Glutamatergic neuron (in vitro differentiated cells): ENCODE measurements at places on chromosomes 6 and 20.

DNA sequence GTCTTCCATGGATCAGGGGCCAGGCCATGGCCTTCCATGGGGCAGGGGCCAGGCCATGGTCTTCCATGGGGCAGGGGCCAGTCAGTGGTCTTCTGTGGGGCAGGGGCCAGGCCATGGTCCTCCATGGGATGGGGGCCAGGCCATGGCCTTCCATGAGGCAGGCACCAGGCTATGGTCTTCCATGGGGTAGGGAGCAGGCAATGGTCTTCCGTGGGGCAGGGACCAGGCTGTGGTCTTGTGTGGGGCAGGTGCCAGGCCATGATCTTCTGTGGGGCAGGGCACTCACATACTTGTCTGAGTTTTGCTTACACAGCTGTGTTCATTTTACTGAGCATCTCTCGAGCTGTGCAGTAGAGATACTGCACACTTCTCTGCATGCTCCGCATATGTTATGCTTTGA lies 57.3 kb upstream of the THBS2 start:
- DNase-seq: no peak

- peak; percentile 95 for DNase-seq
Measured at GRCh38 chr20:37880726-37881591, 22.0 kb upstream of the VSTM2L start.

- DNase-seq: peak; percentile 27
Measured at GRCh38 chr6:151160929-151161757, 78.6 kb upstream of the AKAP12 start.

- no peak for DNase-seq
Measured at GRCh38 chr20:10686356-10687133, 12.7 kb upstream of the JAG1 start.

GRCh38 chr6:158459726-158460125 lies 100.2 kb upstream of the TMEM181 start:
- DNase-seq: no peak

DNA sequence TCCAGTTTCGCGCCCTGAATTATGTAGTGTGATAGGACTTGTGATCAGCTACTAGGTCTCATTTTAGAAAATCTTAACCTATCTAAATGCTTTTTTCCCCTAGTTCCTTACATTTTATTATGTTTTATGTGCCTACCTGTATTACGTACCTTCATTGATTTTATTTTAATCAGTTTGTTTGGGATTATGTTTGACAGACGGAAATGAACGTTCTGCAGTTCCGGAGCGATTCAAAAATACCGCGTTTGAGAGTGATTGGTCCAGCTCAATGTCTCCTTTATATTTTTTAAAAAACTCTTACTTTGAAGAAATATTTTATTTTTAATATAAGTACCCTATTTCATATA lies 114.3 kb upstream of the BTN3A2 start:
- DNase-seq: no peak

- DNase-seq: peak; percentile 84
Measured at GRCh38 chr6:167825332-167826229, 1.1 kb upstream of the AFDN start.

DNA sequence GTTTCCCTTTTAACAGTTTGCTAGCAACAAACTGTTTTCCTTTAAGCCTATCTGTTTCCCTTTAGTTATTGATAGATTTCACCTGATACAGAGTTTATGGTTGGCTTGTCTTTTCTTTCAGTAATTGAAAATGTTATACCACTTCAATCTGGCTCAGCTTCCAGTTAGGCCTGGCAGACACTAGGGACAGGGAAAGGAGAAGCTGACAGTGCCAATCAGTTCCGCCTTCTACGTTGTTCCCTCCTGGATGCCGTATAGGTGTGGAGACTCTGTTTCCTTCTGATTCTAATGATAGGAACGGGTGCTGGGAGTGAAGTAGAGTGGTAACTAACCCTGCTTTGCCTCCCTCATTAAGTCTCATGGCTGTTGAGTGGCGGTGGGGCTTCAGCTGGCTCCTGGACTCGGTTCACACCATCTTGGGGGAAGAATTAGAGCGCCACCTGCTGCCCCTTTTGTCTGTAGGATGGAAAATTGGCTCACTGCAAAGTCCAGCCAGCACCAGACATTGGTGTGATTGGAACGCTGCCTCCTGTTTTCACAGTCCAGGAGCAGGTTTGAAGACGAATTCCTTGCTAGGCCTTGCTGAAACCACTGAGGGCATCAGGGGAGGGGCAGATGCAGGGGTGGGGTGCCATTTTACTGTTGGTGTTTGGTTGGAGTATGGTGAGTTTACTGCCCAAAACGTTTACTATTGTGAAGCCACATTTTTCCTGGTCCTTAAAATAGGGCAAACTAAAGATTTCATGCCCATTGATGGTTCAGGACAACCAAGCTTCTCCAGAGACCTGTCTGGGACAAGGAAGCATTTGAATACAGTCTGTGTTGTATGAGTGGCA lies 1729.5 kb downstream of the GRIK2 start:
- peak; percentile 91 for DNase-seq

GRCh38 chr6:91911945-91912344 lies 1325.1 kb upstream of the MAP3K7 start:
- DNase-seq: no peak

GRCh38 chr6:166955121-166955864 lies 1.1 kb downstream of the RNASET2 start:
- no peak for DNase-seq

- DNase-seq: no peak
Measured at GRCh38 chr6:137122612-137123011, 50.8 kb downstream of the IL22RA2 start.

- no peak for DNase-seq
Measured at GRCh38 chr6:38113825-38114576, 294.5 kb downstream of the ZFAND3 start.

DNA sequence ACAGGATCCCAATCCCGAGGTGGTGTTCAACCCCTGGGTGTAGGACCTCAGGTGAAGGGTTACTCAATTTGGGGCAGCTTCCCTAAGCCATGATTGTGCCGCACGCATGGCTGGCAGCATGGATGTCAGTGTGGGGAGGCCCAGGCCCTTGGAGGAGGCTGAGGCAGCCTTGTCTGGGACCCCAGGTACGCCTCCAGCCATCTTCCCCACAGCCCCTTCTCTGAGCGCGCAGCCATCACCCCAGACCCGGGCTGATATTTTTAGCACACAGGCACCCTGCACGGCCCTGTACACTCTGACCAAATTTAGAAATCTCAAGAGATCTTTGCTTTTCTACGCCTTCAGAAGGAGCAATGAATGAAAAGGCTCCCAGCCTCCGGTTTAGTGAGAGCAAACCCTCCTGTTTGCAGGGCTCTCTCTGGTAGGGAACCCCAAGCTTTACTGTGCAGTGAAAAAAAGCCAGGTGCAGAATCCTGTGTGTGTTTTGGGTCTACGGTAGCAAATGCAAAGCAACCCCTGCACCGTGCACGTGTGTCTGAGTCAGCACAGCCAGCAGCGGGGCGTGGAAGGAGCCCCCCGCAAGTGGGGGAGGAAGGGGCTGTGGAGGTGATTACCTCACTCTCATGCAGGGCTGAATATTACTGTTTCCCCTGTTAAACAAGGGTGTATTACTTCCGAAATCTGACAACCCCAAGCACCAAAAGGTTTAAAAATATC lies 44.3 kb downstream of the CTCFL start:
- no peak for DNase-seq

GRCh38 chr20:43508106-43508505 lies 609 bp downstream of the L3MBTL1 start:
- DNase-seq: no peak

DNA sequence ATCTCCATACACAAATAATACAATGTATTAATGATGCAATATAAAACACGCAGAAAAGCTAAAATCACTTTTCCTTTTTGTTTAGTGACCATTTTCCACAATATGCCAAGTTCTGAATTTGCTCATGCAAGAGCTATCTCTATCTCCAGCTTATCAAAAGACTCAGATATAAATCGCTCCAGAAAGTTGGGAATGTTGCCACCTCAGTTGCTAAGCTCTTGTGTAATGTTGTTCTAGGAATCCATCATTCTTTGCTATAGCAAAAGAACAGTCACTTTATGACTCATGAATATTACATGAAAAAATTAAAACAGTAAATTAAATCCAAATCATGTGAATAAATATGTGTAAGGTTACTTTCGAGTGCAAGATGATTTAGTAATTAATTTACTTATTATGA lies 8.7 kb downstream of the PLAGL1 start:
- DNase-seq: no peak

GRCh38 chr20:1494436-1494835 lies 3.2 kb upstream of the SIRPB2 start:
- no peak for DNase-seq

DNA sequence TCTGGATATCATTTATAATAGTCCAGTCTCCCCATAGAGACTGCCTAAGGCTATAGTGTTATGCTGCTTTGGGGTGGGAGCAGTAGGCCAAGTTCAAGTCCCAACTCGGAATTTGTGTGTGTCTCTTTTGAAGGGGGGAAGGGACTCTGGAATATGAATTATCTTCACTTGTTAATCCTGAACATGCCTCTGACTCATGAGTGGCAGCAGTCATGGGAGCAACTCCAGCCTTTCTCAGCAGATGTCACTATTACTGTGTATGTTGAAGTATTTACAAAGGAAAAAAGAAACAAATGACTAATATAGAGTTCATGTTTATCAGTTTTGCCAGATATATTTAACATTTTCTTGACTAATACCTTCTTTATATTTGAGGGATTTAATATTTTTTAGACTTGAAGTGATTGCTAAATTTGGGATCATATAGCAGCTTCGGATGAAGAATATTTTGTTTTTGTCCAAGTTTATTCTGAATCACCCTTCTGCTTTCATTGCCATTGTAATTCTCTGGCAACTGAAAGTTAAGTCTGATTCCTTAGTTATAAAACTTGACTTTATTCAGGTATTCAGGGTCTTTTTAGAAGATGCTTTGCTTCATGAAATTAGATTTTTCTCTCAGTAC lies 23.4 kb downstream of the FAM217A start:
- DNase-seq: no peak

DNA sequence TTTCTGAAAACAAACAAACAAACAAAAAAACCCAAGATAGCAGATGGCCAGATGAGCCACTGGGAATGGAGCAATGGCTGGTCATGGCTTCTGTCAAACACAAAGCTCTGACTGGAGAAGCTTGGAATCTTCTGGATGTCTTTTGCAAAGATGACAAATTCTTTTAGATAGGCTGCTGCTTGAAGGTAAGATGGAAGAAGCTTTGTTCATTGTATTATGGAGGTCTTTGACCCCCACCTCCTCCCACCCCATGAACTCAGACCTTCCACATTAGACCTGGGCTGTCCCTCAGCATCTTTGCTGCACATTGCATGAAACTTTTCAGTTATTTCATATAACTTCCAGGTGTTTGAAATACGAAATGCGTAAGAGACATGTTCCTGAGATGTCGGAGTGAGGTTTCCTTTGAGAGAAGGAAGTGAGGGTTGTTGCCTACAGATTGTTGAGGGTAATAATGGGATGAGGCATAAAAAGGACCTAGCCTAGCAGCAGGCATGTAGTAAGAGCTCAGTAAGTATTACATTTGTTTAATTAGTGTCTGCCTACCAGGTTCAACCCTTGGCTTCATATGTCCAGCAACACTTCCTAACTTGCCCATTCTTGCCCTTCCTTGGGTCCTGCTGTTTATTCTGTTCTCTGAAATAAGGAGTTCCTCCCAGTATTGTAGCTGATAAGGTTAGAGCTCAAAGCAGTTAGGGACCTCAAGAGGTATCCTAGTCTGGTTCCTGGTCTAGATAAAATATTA lies 51.4 kb upstream of the IER3 start:
- DNase-seq: no peak

- no peak for DNase-seq
Measured at GRCh38 chr20:14310977-14311627, 26.3 kb downstream of the FLRT3 start.

DNA sequence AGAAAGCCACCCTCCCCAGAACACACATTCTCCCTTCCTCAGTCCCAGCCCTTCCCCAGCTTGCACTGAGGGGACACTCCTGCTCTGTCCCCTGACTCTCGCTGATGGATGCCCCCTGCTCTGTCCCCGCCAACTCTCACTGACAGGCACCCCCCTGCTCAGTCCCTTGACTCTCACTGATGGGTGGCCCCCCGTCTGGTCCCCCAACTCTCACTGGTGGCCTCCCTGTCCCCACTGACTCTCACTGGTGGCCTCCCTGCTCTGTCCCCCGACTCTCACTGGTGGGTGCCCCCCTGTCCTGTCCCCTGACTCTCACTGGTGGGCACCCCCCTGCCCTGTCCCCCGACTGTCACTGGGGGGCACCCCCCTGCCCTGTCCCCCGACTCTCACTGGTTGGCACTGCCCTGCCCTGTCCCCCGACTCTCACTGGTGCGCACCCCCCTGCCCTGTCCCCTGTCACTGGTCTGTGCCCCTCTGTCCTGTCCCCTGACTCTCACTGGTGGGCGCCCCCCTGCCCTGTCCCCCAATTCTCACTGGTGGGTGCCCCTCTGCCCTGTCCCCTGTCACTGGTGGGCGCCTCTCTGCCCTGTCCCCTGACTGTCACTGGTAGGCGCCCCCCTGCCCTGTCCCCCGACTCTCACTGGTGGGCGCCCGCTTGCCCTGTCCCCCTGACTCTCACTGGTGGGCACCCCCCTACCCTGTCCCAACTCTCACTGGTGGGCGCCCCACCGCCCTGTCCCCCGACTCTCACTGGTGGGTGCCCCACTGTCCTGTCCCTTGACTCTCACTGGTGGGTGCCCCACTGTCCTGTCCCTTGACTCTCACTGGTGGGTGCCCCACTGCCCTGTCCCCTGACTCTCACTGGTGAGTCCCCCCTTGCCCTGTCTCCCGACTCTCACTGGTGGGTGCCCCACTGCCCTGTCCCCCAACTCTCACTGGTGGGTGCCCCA lies 60.9 kb downstream of the GINS1 start:
- DNase-seq: no peak

- no peak for DNase-seq
Measured at GRCh38 chr20:32823737-32824588, 4.2 kb downstream of the MAPRE1 start.

DNA sequence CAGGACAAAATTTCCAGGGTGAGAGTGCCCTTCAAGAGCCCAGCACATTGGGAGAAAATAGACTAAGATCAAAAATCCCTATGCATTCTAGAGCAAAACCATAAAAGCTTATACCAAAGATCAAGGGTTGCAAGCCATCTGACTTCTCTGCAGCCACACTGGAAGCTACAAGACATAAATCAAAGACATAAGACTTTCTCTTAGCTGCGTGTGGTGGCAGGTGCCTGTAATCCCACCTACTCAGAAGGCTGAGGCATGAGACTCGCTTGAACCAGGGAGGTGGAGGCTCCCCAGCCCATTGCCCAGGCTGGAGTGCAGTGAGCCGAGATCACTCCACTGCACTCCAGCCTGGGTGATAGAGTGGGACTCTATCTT lies 91.9 kb upstream of the NXT1 start:
- DNase-seq: no peak

GRCh38 chr20:19301142-19301541 lies 88.7 kb downstream of the SLC24A3 start:
- no peak for DNase-seq
